EH (cell line): ENCODE measurements at places on chromosomes 5 and 9.

- DNase-seq = no peak
Observed at GRCh38 chr9:134403292-134403681, 77.0 kb downstream of the RXRA start.

- DNase-seq = peak; percentile 25
Observed at GRCh38 chr5:128081111-128081851, 2.3 kb upstream of the SLC12A2 start.

- DNase-seq = peak; percentile 12
Observed at GRCh38 chr9:133237035-133237731, 28.1 kb upstream of the OBP2B start.

DNA sequence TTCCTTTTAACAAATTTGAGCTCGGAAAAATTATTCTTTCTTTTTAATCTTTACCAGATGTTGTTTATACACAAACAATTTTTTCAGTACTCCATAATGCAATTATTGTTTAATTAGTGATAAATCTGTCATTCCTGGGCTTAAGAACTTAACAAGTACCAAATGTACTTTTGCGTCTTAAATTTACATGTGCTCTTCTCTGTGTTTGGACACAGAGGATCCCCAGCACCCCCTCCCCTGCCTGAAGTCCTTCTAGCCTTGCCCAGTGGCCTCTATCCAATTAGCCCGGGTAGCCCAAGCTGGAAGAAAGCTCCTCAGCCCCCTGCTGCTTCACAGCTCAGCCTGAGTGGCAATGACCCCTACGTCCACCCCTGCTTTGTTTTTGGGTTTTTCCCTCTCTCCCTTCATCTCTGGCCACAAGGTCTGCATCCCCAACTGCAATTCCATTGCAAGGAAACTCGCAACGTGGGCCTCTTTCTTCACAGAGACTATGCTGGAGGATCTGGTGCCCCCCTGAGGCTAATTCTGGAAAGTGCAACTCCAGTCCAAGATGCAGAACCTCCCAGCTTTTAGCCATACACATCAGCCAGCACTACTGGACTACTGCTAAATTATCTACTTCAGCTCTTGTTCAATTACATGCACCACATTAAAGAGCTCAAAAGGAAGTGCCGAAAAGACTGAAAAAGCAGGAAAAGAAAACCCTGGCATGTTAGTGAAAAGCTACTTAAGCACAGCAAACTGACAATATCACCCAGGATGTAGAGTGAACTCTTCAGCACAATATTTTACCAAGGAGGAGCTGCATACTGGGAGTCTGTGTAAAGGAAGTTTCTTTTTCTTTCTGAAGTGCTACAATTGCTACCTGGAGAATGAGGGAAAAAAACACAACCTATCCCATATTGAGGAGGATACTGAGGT is 186.2 kb downstream of the FANCC start:
- DNase-seq = peak; percentile 73

DNA sequence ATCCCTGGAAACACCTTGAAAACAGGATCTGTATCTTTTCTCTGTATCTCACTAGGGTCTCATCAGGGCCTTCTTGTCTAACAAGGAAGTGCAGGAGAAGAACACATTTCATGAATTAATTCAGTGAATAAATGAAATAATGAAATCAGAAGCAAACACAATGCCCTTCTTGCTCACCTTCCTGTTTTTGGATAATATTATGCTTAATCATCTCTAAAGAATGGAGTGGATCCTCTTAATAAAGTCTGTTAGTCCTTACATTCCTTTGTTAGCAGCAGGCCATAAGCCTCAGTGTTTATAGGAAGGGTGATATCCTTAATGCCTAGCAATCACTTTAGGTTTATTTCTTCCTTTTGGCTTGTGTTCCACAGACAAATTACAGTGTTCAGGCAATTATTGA is 837.1 kb upstream of the SEMA6A start:
- no peak for DNase-seq

DNA sequence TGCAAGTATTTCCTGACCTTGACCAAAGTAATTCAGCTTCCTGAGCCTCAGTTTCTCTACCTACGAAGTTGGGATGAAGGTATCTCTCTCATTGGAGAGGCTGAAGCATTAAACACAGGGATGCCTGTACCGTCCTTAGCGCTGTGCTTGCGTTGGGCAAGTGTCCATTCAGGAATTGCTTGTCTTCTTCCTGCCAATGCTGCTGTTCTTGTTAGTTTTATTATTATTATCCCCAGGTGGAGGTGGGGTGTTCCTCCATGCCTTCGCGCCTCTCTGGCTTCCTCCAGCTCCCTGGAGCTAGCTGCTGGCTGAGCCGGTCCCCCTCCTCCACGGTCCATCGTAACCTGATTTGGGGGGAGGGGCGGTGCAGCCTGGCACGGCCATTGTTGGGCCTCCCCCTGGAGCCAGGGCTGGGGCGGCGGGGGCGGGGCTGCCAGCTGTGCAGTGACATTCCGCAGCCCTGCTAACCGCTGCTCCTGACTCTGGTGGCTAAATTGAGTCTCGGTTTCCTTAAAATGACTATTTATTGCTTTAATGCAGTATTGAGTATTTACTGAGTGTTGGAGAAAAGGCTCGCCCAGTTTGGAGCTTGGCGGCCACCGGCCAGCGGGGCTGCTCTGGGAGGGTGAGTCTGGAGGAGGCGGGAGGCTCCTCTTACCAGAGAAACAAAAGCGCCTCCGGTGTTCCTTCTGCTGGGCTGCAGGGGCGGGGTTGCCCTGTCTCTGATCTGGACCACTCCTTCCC is 51.3 kb downstream of the LMX1B start:
- no peak for DNase-seq

DNA sequence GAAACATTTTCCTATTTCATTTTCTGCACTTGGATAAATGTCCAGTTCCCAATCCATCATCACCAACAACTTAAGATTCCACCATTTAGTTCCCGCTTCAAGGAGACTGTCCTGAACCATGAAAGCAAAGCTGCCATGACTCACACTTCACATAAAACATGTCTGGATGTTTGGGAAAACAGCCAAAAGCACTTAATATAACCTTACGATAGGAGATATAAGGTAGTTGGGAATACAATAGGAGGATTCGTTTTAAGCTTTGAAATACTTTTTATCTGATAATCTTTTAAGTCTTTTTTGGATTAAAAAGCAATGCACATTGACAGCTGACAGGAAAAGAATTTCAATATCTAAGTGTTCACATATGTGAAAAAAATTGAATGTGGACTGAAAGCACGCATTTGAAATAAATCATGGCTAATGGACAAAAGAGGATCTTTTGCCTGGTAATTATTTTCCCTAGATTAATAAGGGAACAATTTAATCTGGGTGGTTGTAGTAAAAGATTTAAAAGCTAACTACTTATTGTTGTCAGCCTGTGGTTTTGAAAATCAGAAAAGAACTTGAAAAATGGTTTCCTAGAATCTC is 17.3 kb upstream of the TGFBI start:
- peak; percentile 89 for DNase-seq
